ENCODE measurements at places on chromosomes 6 and 20.

DNA sequence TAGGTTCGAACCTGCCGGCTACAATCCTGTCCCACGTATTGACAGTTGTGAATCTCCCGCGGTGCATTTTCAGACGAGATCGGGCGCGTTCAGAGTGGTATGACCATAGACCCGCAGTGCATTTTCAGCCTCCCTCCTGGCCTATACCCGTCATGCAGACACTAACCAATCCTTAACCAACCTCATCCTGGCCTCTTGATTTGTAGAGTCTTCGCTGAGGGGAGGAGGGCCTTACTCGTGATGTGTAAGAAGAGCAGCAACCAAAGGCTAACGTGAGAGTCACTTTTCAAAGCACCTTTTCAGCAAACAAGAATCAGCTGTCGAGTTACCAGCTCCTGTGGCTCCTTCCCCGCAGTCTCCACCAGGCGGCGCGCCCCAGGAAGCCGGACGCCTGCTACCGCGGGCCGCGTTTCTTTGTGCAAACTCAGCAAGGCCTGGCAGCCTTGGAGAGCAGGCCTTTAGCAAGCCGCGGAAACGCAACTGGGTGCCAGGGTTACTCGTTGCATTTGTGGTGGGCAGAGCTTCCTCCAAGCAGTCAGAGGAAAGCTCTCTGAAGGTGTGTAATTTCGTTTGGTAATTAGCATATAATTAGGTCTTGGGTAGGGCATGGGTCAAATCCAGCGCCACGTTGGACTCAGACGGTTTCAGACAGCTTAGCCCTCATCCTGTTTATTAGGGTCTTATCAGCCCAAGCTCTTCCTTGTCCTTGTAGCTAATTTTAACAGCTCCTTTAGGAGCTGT lies 139.8 kb downstream of the OR2B2 start:
- peak; percentile 89 for DNase-seq

GRCh38 chr6:4510906-4511640 lies 265.1 kb upstream of the CDYL start:
- no peak for DNase-seq

- peak; percentile 7 for DNase-seq
These were observed 33.6 kb upstream of the ID4 start for GRCh38 chr6:19803331-19804204.

DNA sequence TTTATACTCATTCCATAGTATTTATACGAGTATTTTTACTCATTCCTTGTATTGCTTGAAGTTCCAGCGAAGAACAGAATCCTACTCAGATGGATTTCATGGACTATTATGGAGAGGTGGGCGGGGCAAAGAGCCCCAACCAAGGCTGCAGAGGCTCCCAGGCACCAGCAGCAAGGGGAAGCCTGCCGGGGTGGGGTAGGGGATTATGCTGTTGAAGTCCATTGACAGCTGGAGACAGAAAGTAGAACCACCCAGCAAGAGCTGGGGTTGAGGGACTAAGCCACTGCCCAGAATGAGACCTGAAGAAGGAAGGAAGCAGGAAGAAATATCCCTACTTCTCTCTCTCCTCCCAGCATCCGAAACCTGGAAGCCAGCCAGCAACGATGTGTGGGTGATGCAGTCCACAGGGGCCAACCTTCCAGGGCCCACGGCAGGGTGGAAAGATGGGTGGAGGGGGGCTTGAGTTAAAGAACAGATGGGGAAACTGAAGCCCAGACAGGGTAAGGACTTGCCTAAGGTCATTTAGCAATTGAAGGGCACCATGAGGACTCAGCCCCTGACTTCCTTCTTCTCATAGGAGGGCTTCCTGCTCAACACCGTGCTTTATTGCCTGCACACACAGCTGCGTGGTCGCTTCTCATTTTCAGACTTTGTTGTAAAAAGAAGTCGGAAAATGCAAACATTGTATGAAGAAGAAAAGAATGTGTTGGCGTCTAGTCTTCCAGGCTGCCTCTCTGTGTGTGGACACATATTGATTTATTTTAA lies 18.3 kb upstream of the GTSF1L start:
- DNase-seq: no peak

DNA sequence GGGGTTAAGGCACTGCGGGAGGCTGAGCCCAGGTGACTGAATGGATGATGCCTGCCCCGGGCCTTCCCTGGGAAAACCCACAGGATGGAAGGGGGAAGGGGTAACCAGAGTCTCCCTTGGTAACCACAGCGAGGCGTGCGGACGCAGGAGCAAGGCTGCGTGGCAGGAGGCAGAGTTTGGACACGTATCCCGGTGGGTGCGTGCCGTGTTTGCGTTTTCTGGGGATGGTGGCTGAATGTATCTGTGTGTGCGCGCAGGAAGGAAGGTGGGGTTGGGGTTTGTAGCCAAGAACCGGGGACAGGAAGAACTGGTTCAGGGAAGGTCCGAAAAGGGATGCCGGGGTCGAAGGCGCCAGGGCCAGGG lies 1.8 kb downstream of the MDGA1 start:
- peak; percentile 34 for DNase-seq
